Lung microvascular endothelial cell (primary cell): ENCODE measurements at places on chromosomes 12 and 14. TPM values are rescaled to one million over a fixed set of nuclear protein-coding genes. Genes with fewer than 3 reads are reported as not detected.

GRCh38 chr14:101823066-101823465, 61.6 kb downstream of the PPP2R5C start:
- DNase-seq: no peak

- no peak for DNase-seq
Measured at GRCh38 chr14:84084056-84084630, 1445.8 kb upstream of the FLRT2 start.

DNA sequence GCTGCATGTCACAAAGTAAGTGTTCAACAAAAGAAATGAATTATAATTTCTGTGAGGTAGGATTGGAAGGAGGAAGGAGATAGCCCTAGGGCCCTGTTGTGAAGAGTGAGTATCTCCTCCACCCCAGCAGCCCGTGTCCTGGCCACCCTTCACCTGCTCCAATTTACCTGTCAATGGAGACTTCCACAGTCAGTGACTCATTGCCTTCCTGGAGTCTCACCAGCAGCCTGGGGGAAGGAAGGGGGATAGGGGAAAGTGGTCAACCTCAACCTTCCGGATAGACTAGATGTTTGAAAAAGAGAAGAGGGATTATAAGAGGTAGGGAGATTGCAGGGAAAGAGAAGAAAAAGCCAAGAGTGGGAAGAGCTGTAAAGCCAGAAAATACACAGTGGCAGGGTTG, 9.2 kb downstream of the STAT2 start:
- DNase-seq: no peak

GRCh38 chr12:118541071-118541470, 164.7 kb downstream of the SUDS3 start:
- DNase-seq: no peak

Gene CLEC7A
- total RNA-seq: 0.20 and 0.22 TPM in 2 replicates

GRCh38 chr12:53231921-53232645, at the start of gene RARG:
Gene RARG (minus strand): TSS chr12:53232209. CDS start chr12:53227545, 4,664 bp downstream.
- no peak for DNase-seq

Gene CLEC1B
- total RNA-seq: not detected in 2 replicates

Gene C12orf56
- not detected in 2 replicates for total RNA-seq

DNA sequence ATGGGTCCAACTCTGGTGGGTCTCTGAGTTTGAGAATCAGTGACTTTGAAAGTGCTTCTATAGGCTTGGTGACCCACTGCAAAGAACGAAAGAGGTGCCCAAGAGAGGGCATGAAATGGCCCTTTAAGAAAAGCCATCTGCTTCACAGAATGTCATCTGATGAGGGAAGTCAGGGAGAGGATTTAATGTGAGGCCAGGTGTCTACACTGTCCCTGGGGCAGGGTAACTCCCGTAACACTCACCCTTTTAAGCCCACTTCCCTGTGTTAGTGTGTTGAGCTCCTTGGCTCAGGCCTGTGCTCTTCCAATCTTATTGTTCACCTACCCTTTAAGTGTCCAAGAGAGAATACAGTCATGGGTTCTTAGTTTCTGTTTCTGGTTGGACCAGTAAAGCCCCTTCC, 16.4 kb upstream of the SRSF5 start:
- no peak for DNase-seq

Gene PLA2G1B
- total RNA-seq: not detected in 2 replicates

- no peak for DNase-seq
Measured at GRCh38 chr14:55255979-55256378, 15.2 kb upstream of the FBXO34 start.

- no peak for DNase-seq
Measured at GRCh38 chr14:89502966-89503365, 85.9 kb upstream of the FOXN3 start.

DNA sequence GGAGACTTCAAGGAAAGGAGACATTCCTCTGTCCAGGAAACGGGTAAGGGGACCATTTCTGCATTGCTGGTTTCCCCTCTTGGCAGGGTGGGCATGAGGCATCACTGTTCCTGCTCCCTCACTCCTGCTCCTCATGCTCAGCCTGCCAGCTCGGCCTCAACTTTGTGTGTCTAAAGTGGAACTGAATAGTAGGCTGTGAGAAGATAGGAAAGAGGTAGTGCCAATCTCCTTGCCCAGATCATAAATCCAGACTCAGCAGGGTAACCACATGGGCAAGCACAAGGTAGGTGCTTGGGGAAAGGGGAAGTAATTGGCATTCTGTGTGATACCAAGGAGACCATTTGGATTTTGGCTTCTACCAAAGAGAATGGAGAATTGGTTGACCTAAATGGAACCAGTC, 2.6 kb downstream of the LTB4R start:
- DNase-seq: no peak

DNA sequence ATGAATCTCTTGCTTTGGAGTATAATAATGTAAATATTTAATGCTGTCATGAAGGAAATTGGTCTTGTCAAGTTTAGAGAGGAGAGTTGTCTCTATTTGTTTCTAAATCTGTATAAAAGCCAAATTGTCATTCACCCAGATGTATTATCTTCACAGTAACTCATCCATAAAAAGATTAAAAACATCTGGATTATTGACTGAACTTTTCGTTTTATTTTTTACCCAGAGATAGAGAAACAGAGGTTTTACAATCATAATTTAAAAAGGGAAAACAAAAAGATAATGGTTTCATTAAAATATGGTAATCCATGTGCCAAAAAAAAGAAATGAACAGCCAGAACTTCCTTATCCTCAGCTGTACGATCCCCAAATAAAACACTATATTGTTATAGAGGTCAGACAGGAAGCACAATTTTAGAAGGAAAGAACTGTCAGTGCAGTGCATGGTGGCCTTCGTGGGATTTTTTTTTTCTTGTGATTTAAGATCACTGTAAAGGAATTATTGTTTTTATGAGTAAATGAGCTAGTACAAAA, 125.9 kb downstream of the ACSS3 start:
- peak; percentile 59 for DNase-seq

DNA sequence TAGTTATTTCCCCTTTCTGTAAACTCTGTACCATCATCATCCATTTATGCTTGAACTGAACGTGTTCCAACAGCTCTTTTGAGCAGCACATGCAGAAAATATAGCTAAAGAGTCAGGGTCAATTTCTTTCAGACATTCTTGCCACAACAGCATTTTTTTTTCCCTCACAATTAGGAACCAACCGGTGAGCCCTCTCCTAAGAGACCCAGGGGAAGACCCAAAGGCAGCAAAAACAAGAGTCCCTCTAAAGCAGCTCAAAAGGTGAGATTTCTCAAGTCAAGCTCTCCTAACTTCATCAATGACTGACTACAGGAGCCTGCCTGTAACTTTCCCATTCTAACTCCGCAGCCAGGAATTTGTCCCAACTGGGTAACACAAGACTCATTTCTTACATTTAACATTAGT, 3.5 kb downstream of the HMGA2 start:
- peak; percentile 45 for DNase-seq

DNA sequence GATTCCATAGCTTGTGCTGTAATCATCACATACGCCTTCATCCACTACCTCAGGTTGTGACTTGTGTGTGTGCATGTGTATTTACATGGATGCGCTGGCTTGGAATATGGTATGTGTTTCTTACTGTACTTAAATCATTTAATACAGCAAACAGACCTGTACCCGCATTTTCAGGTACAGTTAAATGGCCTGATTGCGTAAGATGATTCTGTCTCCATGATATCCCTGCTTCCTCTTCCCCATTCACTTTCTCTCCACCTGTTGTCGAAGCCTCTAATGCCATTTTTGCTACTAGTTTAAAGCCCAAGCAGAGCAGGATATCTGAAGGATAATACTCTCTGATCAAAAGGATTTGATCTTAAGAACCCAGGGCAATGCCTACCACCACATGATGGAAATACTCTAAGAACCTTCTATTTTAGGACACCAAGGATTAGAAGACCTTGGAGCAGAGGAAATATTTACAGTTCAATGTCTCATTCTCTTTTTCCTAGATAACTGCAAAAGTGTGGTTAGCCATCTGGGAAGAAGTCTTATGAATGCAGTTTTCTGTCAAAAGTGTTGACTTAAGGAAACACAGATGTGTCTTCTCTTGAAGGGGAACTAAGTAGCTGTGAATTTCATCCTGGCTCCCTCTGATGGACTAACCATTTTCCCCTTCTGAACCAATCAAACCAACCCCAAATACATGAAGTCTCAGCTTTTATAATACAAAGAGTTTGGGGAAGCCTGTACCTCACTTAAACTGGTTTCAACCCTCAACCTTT, 78.7 kb downstream of the HELB start:
- no peak for DNase-seq

DNA sequence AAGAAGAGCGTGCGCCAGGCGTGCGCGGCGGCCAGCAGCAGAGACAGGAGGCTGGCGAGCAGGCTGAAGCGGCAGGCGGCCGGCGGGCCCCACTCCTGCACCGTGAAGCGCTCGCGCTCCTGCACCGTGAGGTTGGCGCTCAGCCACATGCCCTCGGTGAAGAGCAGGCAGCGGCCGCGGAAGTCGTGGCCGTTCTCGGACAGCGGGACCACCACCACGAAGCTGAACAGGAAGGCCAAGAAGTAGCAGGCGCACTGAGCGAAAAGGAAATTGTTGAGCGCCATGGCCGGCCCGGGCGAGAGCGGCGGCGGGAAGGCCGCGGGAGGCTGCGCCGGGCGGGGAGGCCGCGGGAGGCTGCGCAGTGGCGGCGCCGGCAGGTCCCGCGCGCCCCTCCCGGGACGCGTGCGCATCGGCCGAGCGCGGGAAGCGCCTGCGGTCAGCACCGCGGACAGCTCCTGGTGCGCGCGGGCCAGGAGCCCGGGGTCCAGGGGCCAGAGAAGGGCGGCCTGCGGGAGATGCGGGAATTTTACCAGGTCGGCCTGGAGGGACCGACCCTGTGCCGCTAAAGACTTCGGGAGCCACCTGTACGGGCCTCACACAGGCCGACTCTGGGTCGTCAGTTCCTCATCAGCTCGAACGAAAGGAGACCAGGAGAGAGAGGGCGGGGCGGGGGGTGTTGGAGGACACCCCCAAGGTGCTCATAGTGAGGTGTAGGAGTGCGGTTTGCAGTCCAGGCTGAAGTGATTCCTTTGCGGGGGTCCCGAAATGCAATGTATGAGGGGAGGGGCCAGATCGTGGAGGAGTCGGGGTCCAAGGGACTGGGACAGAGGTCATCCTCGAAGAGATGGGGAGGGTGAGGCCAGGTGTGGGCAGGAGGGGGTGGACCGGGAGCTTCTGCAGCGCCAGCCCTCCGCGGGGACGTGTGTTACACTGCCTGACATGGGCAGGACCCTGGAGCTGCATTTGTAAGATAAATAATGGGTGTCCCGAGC, at the start of gene TMEM179:
TMEM179 (minus strand) TSS at position 315 of the 992 bp plus-strand sequence; CDS start at position 284, 31 bp downstream.
- DNase-seq: peak; percentile 61

DNA sequence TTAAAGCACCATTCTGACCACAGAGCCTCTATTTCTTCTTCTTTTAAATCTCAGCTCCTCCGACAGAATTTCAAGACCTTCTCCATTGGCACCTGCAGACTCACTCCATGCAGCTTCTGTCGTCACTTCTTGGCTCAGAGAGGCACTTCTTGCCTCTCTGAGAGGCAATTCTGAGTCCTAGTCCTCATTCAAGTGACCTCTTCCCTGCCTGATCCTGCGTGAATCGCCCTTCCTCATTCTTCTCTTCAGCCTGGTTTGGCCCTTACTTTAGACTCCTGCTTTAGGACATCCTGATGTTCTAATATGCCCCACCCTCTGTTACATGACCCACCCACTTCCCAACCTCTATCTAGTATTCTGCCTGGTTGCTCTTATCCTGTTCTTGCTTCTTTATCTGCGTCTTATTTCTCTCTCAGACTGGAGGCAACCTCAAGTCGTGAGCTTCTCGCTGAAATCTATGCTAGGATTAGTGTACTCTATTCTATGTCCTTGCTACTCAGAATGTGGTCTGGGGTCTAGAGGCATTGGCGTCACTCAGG, 55.6 kb upstream of the CISTR start:
- no peak for DNase-seq

Gene COX8C
- not detected in 2 replicates for total RNA-seq

DNA sequence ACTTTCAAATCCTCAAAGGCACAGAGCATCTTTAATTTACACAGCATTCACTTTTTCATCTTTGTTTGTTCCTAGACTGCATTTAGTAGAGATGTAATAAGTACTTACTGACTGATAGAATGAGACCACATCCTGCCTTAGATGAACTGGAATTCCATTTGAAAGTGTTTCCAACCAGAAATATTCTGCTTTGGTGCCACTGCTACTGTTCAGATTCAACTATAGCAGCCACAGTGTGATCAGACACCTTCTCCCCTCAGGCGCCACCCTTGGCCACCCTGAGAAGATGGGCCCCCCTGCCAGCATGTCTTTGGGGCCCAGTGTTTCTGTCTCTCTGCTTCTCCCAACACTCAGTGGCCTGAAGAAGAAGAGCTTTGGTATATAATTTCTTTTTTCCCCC, 449.1 kb downstream of the RAD51B start:
- DNase-seq: no peak

Gene LMNTD1
- under 0.01 TPM in 1 of 2 replicates, not detected in the other for total RNA-seq

GRCh38 chr14:59363531-59364226, 101.5 kb downstream of the GPR135 start:
- DNase-seq: peak; percentile 77

DNA sequence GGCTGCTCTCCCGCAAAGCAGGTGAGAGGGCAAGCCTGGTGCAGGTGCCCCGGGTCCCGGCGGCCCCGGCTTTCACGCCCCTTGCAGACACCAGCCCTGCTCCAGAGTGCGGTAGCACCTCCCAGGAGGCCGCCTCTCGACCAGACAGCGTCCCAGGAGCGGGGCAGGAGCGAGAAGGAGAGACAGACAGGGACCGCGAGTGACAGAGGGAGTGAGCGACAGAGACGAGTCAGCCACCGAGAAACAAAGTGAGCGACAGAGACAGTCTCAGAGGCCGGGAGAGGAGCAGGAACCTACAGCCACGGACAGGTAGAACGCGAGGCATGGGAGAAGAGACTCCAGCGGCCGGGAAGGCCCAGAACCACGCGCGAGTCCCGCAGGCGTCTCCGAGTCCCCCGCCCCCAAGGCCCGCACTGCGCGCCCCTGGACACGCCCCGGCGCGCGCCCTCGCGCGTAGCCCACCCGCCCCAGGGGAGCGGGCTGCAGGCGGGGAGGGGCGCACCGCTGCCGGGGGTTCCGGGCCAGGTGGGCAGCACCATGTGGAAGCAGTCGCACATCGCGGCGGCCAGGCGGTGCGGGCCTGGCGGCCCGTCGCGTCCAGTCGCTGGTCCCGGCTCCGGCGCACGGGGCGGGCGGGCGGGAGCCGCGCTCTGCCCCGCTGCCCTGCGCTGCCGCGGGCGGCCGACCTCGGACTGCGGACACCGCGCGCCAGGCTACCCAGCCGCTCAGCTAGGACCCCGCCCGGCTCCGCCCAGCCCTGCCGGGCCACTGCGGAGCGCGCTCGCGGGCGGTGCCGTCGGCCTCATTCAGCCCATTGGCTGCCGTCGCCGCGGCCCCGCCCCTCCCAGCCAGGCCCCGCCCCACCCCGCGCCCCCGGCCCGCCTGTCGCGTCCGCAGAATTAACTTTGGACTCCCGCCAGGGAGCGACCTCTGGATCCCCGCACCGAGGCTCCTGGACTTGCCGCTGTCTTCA, at the start of gene AHNAK2:
AHNAK2 (minus strand) TSS at position 694 of the 973 bp plus-strand sequence; CDS start at position 557, 137 bp downstream.
- DNase-seq: peak; percentile 79
